Activated T-cell treated with anti-CD3 and anti-CD28 coated beads, Interleukin-2, amount 50 U/mL, for 1 hour (primary cell): ENCODE measurements at places on chromosomes 2 and 18.
A peak's percentile ranks its signal among the peaks of the same experiment; 100 is the strongest.

- no peak for DNase-seq
Observed at GRCh38 chr2:134745023-134745422, 26.2 kb upstream of the TMEM163 start.

GRCh38 chr2:12856934-12857601, 140.3 kb downstream of the TRIB2 start:
- peak; percentile 23 for DNase-seq

GRCh38 chr18:7844418-7844817, 277.3 kb downstream of the PTPRM start:
- no peak for DNase-seq

DNA sequence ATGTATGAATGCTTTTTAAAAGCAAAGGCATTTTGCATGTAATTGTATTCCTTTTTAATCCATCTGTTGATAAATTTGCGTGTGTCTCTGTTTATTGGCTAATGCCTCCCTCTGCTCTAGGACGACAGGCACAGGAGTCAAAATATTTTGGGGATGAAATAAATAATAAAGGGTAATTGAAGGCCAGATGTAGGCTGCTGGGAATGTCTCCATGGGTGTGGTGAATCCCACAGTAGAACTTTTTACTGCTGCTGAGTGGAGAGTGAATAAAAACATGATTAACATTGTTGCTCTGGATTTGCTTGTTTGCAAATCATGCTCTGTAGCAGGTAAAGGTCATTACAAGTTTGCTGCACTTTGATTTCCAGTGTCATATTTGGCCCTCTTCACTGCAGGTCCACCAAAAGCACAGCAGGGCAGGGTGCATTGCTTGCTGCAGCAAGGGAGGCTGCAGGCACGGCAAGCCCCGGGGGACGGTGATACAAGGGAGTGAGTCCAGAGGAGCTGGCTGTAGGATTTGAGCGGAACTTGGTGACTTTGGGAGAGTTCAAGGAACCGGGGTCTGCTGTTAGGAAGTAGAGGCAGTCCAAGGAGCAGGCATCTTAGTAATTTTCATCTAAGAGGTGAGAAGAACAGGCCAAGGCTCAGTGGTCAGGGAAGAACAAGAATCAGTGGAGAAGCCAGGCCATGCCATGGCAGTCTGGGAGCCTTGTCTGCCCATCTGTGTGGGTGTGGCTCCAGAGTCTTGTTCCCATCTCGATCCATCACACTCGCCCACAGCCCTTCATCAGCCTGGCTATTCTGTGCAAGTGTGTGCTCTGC, 201.5 kb upstream of the RAB6C start:
- no peak for DNase-seq

GRCh38 chr2:3172265-3172935, 205.2 kb downstream of the EIPR1 start:
- no peak for DNase-seq

DNA sequence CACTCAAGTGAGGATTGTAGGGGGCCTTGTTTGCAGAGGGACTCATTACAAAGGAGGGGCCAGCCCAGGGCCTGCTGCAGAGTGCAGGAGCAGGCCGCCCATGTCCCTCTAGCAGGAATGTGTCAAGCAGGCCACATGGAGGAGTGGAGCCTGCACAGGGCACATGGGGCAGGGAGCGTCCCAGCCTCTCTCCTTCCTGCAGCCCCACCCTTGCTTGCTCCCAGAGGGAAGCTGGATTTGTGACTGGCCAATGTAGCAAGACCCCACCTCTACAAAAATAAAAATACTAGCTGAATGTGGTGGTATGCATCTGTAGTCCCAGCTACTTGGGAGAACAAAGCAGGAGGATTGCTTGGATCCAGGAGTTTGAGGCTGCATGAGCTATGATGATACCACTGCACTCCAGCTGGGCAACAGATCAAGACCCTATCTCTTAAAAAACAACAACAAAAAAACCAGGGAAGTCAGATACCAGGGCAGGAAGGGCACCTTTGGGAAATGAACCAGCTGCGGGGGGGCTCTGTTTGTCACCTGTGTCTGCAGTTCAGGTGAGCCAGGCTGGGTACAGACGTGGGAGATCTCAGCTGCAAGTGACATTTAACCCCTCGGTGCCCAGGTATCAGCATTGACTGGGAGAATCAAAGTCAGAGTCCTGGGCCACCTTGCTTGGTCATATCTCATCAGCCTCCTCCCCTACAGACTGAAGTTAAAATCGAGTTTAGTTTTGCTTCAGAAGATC, 27.7 kb downstream of the IMPA2 start:
- DNase-seq: no peak

- no peak for DNase-seq
Observed at GRCh38 chr18:44969214-44969795, 288.6 kb downstream of the SETBP1 start.

DNA sequence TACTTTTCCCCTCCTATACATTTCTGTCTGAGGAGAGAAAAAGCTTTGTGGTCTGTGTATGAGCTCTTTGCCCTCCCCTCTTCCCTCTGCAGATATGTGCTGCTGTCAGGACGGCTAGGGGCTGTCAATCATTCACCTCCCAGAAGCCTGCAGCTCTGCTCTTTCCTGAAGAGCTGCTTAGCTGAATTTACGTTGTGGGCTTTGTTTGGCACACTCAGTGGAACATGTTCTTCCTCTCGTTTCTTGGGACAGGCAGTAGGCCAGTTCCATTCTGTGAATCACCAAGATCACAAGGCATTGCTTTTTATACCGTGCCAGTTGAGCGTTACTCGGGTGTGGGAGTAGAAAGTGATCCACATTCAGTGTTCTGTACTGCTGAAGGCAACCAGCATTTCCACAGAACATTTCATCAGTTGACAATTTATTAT, 136.7 kb downstream of the LAMA3 start:
- DNase-seq: no peak
